ENCODE measurements at places on chromosomes 6 and 20.

- no peak for DNase-seq
Measured at GRCh38 chr6:164303102-164303964, 888.8 kb downstream of the QKI start.

GRCh38 chr6:118750143-118750542, 98.8 kb upstream of the CEP85L start:
- DNase-seq: peak; percentile 26

GRCh38 chr20:20603339-20603990, 109.0 kb downstream of the RALGAPA2 start:
- no peak for DNase-seq

DNA sequence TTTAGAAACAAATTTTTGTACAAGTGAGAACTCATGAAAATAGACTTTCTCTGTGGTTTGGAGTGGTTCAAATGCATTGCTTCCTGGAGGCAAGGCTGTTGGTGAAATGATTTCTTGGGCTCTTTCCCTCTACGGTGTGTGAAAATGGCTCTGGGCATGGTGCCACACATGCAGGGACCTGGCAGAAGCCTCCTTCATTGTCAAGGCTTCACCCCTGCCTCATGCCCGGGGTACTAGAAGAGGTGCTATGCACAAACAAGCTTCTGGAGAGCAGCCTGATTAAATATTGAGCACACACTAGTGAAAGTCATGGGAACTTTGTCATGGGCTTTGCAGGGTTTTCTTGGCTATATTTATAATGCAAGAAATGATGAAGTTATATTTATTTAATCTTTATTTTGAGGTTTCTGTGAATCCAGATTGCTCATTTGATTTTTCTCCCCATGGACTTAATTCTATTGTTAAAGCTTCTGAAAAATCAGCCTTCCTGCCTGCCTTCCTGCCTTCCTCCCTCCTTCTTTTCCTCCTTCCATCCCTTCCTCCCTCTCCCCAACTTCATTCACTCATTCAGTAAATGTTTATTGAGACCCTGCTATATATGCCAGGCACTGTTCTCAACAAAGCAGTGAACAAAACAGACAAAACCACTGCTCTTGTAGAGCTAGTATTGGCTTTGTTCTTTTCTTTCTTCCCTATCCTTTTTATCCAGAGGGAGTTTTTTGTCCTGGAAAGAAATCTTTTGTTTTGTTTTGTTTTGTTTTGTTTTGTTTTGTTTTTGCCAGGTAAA, 21.0 kb downstream of the C6orf89 start:
- no peak for DNase-seq

DNA sequence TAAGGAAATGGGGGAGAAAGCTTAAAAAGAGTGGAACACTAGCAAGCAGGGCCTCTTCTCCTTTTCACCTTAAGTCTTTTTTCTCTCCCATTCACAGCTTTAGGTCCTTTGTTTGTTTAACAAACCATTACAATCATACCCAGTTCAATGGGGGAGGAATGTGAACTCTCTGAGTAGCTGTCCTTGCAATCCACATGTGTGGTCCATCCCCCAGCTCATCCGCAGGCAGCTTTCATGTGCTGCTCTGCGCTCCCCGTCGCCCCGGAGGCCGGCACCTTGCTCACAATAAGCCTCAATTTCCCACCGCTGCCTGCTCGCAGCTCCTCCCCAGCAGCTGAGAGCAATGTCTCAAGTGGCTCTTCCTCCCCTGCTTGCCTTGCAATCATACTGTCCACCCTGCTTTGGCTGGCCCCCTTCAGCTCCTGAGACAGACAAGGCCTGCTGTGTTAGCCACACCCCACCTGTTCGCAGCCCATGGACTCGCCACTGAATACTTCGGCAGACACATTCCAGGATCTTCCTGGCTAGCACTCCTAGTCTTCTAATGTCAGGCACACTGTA, 49.1 kb downstream of the PLAGL1 start:
- DNase-seq: no peak

GRCh38 chr20:17622086-17622850, 52.4 kb downstream of the DSTN start:
- no peak for DNase-seq

- no peak for DNase-seq
Measured at GRCh38 chr20:48923149-48923718, 1.7 kb downstream of the ARFGEF2 start.

DNA sequence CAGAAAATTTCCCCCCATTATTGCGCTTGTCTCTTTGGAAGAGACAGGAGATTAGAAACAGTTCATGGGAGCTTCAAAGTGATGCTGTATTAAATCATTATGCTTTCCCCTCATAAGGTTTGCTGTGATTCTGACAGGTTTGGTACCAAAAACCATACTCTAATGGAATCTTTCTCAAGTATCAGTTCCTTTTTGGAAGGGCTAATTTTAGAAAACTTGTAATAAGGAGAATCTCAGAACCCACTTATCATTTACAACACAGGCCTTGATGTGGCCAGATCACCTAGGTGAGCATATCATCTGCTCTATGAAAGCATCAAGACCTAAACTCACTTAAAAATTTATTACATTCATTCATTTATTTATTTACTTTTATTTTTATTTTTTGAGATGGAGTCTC, 51.2 kb downstream of the TP53INP2 start:
- no peak for DNase-seq

- DNase-seq: peak; percentile 90
Measured at GRCh38 chr6:56335726-56336125, 88.3 kb upstream of the COL21A1 start.

- DNase-seq: no peak
Measured at GRCh38 chr20:47429409-47429808, 72.3 kb upstream of the NCOA3 start.

DNA sequence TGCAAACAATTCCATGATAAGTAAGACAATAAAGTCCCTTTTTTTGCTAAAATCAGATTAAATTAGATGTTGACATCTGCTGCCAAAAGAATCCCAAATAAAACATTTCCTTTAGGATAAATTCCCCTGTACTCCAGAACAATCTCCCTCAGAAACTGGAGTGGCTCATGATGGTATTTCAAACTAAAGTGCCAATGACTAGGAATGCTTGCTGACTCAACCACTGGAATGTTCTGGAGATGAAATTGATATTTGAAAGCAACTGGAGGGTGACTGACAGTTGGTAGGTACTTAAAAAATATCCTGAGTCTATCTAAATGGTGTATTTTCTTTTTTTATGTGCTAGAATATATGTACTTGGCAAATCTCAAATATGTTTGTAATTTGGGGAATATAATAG, 350.1 kb upstream of the TSHZ2 start:
- no peak for DNase-seq

- no peak for DNase-seq
Measured at GRCh38 chr20:12891643-12892042, 117.1 kb upstream of the SPTLC3 start.

Data from EL (cell line).